ENCODE measurements at places on chromosomes 7 and 10.

DNA sequence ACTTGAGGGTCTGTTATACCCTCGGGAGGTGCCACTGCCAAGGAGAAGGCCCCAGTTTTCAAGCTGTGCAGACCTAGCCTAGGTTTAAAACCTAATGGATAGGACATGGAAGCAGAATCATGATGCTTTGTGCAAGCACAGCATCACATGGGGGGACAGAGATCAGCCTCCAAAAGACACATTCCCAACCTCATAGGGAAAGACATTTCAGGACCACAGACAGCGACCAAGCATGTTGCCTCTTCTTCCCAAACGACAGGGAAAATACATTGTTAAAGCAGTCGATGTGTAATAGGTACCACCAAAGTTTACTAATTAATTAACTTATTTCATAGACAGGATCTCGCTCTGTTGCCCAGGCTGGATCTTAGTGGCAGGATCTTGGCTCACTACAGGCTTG is 573.9 kb downstream of the TCERG1L start:
- DNase-seq, result no peak

DNA sequence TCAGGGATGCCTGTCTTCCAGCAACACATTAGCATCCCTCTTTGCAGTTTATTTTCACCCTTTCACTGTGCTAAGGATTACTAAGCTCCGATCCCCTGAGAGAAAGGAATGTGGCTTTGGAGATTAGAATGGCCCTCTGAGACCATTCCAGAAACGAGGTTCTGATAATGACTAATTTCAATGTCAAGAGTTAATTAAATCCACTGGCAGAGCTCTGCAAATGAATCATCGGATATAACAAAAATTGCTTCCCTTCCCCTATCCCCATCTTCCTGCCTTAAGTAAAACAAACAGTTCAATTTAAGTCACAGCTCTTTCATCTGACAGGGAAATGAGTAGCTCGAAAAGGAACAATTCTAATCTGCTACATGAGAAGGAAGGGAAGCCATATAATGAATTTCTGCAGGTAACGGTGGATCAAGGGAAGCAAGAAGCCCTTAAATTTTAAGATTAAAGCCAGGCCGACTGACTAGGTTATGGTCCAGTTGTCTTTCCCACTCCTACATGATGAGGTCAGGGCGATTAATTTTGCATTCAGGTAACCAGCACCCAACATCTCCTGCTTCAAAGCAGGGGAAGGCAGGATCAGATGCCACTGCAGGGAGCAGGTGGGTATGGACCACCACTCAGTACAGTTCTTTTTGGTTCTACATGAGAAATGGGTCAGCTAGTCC is 50.5 kb downstream of the MALSU1 start:
- no peak for DNase-seq

DNA sequence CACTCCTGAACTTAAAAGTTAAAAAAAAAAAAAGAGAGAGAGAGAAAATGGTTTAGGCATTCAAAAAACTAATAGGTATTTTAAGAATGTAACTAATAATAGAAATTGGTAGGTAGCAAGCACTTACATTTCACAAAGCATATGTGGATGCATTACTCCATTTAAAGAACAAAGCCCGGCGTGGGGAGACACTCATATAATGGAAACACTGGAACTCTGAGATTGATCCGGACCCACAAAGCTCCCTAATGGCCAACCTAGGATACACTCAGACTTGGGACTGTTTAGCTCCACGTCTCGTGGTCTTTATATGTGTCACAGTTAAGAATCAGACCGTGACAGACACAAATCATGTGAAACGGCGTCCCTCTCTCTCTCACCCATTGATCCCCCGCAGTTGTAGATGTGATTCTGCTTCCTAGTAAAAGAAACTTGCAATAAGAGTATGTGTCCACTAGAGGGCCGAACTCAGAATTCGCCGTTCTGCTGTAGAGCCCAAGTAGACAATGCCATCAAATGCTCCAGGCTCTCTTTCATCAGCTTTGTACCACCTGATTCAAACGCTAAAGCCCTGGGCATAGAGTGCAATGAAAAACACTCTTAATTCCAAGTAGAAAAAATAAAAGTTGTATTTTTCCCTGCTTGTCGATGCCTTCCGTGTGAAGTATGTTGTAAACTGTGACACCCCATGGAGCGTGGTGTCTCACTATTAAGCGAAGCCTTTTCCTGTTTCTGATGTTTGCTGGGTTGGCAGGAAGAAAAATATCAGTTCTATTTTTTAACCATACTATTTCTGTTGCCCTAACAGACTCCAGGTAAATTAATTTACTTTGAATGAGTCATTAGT is 429.0 kb upstream of the MTPN start:
- peak; percentile 36 for DNase-seq

DNA sequence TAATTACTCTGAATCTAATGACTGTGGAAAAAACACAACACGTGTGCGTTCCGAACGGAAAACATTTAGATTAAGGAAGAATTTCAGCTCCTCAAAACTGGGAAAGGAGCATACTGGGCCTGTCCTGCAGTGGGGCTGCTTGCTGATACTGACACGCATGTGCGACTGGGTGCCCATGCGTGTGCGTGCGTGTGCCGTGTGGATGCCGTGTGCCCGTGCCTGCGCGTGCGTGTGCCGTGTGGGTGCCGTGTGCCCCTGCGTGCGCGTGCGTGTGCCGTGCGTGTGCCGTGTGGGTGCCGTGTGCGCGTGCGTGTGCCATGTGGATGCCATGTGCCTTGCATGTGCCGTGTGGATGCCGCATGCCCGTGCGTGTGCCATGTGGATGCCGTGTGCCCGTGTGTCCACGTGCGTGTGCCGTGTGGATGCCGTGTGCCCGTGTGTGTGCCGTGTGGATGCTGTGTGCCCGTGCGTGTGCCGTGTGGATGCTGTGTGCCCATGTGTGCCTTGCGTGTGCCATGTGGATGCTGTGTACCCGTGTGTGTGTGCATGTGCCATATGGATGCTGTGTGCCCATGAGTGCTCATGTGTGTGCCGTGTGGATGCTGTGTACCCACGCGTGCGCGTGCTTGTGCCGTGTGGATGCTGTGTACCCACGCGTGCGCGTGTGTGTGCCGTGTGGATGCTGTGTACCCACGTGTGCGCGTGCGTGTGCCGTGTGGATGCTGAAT is 28.2 kb downstream of the PWWP2B start:
- DNase-seq, result no peak

GRCh38 chr7:3033136-3033535 is 10.5 kb downstream of the CARD11 start:
- no peak for DNase-seq

DNA sequence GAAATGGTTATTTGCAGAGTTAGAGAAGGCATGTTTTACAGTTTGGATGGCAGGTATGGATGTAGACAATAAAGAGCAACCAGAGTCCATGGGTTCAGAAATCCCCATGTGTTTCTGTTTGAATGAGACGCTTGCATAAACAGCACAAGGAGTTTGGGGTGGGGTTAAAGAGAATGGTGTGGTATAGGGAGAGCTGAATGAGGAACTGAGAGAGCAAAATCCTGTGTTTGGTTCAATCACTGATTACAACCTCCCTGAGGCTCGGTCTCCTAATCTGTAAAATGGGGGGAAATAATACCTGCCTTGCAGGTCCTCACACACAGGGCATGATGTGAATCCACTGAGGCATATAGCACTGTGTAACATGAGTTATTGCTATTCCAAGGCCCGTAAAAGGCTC is 23.7 kb downstream of the CAV1 start:
- DNase-seq, result no peak

DNA sequence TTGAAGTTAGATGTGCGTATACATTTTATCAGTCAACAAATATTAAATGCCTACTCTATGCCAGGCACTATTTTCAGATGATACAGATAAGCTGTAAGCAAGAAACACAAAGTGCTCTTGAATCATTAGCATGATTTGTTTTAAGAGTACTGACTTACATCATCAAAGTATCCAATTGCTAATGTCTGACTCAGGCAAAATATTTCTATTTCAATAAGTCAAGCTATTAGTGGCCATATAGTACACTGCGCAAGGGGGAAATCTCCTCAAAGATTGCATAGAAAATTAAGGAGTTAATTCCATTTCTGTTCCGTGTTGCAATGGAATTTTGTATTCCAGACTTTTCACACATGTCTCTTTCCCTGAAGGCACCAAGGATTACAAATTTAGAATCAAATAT is 46.1 kb upstream of the DNAJC1 start:
- no peak for DNase-seq

GRCh38 chr7:151146761-151147160 is 20.7 kb downstream of the GBX1 start:
- DNase-seq, result no peak

DNA sequence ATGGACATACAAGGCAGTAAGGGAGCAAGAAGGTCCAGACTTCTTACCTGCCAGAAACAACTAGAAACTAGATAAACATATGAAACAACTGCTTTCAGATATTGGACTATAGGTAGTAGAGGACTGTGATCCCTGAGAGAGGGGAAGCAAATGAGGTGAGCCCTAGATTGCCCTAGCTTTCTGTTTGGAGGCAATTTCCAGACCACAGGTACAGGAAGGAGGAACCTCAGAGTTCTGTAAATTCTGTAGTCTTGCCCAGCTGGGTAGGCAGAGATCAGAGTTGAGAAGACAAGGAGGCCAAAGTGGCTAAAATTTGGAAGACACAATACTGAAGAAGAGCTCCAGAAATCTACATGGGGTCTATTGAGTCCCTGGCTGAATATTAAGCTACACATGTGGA is 21.0 kb downstream of the CDK6 start:
- DNase-seq, result no peak

- no peak for DNase-seq
These were observed 161.2 kb downstream of the CAMK1D start for GRCh38 chr10:12510501-12510941.

DNA sequence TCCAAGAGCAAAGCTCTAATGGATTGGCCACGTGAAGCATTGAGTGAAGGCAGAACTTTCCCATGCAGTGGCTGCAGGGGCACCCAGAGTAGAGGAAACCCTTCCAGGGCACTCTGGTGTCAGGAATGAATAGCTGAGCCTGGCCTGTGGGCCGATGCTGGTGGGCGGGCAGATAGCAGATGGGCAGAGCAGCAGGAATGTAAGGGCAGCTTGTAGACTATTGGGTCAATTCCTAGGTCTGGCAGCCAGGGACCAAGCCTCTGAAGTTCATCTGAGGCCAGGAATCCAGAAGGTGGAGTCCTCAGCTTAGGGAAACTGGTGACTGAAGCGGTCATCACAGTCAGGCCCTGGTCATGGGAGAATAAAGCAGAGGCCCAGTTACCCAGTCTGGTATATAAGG is 115.4 kb downstream of the TMEM178B start:
- DNase-seq, result no peak

DNA sequence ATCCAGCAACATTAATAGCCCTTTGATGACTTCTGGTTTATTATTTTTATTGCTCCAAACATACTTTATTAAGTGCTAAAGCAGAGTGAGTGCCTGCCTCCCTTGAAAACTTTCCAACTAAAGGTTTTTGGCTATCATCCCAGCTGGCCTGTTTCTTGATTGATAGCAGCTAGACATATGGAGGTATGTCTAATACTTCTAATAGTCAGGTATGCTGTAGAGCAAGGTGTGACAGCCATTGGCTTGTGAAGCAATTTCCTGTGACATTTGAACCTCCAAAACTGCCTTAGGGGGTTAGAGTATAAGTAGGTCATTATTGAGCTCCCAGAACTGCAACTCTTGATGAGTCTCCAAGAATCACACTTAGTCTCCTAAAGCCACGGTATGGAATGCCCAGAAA is 55.8 kb downstream of the LOXL4 start:
- no peak for DNase-seq

DNA sequence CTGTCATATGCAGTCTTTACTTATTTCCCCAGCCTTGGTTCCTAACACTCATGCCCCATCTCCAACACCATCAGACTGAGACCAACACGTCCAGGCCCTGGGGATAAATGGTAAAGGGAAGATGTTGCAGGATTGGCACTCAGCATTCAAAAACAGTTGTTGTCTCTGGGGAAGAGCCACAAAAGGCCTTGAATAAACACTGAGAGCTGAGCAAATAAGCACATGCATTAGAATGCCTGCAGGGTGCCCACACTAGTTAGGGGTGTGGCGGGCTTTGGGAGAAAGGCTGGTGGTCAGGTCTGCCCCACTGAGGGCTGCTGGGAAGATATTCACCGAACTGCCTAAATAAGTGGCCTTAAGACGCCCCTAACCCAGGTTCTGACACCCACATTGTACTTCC is 391.0 kb downstream of the GFRA1 start:
- DNase-seq, result no peak

- no peak for DNase-seq
These were observed 66.6 kb downstream of the CUBN start for GRCh38 chr10:17062955-17063484.

- DNase-seq, result no peak
These were observed 112.6 kb downstream of the AUTS2 start for GRCh38 chr7:69710768-69711438.

- DNase-seq, result no peak
These were observed 96.4 kb downstream of the CCSER2 start for GRCh38 chr10:84424731-84425167.

- no peak for DNase-seq
These were observed 9.4 kb downstream of the ARPC1B start for GRCh38 chr7:99383791-99384370.

GRCh38 chr7:155631155-155631554 is 13.3 kb upstream of the RBM33 start:
- no peak for DNase-seq

- no peak for DNase-seq
These were observed 169.2 kb downstream of the SUGCT start for GRCh38 chr7:40303996-40304395.

DNA sequence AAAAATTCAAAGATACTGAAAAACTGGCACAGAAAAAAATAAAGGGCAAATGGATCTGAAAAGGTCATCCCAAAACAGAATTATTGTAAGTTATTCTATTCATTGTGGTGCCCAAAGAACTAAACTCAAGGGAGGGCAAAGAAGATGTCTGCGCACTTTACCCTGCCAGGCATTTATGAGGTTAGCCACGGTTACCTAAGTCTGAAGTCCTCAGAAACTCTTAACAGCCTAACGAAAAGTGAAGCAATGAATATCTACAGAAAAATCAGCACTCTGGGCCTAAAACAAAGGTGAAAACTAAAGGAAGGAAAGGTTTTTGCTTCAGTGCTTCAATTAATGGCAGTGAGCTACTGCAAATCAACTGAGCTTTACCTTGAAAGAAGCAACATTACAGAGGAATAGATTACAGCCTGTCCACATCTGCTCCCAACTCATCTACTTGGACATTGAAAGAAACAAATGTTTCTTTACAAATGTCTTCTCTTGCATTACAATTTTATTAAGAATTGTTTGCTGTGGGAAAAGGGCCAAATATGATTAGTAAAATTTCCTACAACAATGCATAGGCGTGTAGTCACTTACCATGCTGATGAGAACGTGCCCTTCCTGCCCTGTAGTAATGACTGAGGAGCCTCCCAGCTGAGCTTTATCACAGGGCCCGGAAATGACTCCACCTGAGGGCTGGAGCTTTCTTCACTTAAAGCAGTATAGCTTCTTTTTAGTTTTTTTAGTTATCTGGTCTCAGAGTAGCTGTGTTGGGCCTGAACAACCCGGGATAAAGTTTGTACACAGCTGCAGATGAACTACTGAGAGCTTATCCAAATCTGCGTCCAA is at the start of gene TUBAL3:
Gene TUBAL3, minus strand, starts transcription at position 621 of the 834 bp plus-strand sequence. Its CDS starts 36 bp downstream, at position 585.
- DNase-seq, result no peak

GRCh38 chr7:29641651-29642050 is 78.0 kb downstream of the PRR15 start:
- no peak for DNase-seq

GRCh38 chr7:128916643-128916915 is 6.1 kb upstream of the KCP start:
- DNase-seq, result no peak

GRCh38 chr7:9498303-9498702 is 1064.9 kb downstream of the NXPH1 start:
- DNase-seq, result no peak

- DNase-seq, result no peak
These were observed 172.6 kb upstream of the TNRC18 start for GRCh38 chr7:5596046-5596895.
